Fibroblast of skin of left biceps (primary cell): ENCODE measurements at places on chromosomes 13 and 19.

DNA sequence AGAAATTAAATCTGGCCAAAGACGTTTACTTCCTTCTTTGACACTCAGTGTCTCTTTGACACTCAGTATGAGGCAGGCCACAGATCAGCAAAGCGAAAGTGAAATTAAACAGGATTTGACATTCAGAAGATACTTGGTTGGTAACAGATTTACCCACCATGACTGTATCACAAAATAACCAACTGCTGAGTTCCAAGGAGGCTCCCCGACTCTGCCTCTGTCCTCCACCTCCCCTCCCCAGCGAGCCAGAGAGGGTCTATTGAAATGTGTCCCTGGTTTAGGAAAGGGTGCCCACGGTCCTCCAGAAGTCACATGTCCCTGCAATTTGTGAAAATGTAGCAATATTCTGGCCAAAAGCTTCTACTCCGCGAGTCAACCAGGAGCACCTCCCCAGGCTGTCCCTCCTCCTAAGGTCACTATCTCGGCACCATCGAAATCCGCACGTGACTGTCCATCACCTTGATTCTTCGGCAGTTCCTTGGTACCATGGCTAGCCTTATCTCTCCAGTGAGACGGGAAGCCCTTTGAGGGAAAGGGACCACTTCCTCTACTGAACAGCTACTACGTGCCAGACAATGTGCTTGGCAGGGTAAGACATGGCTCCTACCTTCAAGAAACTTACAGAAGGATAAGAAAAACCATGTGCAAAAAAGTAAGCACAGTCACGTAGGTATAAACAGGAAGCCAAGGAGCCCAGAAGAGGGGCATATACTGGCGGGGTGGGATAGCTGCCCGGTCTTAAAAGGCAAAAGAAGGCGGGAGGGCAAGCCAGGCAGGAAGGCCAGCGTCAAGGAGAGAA is 1.5 kb downstream of the N4BP2L1 start:
- no peak for DNase-seq

DNA sequence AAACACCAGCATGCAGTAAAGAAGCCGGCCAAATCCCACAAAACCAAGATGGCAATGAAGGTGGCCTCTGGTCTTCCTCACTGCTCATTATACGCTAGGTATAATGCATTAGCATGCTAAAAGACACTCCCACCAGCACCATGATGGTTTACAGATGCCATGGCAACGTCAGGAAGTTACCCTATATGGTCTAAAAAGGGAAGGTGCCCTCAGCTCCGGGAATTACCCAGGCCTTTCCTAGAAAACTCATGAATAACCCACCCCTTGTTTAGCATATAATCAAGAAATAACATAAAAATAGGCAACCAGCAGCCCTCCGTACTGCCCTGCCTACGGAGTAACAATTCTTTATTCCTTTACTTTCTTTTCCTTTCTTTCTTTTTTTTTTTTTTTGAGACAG is 21.1 kb upstream of the PLEKHF1 start:
- DNase-seq = no peak

- DNase-seq = no peak
Observed at GRCh38 chr19:19366434-19367396, 38.8 kb upstream of the GATAD2A start.

DNA sequence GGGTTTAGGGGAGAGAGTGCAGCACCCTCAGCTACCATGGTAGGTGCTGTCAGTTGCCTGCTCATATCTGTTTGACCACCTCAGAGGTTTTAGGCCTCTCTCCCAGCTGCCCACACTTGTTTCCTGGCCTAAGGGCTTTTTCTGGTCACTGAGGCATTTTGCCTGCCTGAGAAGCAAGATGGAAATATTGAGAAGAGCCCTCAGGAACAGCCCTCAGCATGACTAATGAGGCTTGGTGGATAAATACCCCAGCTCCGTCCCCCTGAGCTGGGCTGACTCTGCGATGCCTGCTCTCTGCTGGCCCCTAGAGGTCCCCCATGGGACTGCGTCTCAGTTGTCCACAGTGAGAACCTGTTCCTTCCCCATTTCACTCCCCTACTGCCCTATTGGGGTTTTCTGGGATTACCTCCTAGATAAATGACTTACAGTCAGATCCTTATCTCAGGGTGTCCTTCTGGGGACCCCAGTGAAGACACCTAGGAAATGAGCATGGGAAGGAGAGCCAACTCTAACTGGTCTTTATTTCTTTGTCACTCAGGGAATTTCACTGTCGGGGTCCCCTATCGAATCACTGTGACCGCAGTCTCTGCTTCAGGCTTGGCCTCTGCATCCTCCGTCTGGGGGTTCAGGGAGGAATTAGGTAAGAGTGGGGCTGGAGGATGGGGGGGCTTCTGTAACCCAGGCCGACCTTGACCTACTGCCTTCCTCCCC is 13.3 kb downstream of the PALM3 start:
- no peak for DNase-seq

GRCh38 chr19:17942582-17943273 is 9.9 kb downstream of the CCDC124 start:
- DNase-seq = no peak

- DNase-seq = no peak
Observed at GRCh38 chr13:96994017-96994857, at the start of gene OXGR1. Gene OXGR1, minus strand, starts transcription at chr13:96994476. Its CDS starts 6,717 bp downstream, at chr13:96987759.
